ENCODE measurements at places on chromosomes 11 and 22.

GRCh38 chr11:23732026-23732425 is 764.8 kb upstream of the LUZP2 start:
- DNase-seq: peak; percentile 8

DNA sequence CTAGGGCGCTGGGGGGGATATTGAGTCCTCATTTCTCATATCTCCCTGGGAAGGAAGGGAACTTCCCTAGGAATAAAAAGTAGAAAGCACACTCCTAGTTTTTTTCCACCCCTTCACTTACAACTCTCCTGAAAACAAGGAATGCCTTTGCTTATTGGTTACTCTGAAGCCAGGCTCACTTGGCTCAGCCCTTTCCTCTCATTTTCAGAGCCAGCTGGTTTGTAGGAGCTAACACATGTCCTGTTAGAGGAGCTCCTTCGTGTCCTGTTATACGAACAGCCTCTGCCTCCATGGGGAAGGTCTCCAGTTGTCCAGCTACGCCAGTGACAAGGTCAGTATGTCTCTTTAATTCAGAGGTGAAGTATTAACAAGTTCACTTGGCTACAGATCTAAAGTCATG is 17.6 kb downstream of the ALKBH8 start:
- DNase-seq: no peak

GRCh38 chr11:12692229-12693075 is 18.2 kb downstream of the TEAD1 start:
- peak; percentile 83 for DNase-seq

GRCh38 chr11:111395081-111395480 is 16.0 kb upstream of the POU2AF1 start:
- no peak for DNase-seq

GRCh38 chr11:47979378-47980087 is 826 bp upstream of the PTPRJ start:
- DNase-seq: no peak

GRCh38 chr22:17257121-17258001 is 38.1 kb upstream of the ADA2 start:
- DNase-seq: no peak

- DNase-seq: peak; percentile 55
Measured at GRCh38 chr11:5380740-5381342, 2.8 kb upstream of the OR51M1 start.

- peak; percentile 15 for DNase-seq
Measured at GRCh38 chr11:8219257-8220021, 44.2 kb downstream of the LMO1 start.

DNA sequence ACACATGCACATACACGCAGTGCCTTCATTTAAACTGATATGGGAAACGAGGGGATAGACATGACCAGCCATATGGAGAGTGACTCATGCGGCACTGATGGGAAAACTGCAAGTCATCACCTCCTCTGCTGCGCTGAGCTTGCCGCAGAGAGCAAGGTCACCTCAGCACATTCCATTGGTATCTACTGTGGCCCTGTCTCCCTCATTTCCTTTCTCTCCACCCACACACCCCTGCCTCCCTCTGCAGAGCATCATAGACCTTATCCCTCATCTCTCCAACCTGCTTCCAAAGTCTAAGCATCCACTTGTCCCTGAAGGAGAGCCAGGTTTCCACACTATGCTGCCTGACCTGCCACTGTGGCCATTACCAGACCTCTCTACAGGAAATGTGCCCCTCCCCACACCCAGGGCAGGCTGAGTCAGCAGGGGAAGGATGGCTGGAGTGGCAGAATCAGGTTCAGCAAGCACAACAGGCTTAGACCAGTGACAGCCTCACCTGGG is 116.9 kb upstream of the SNX19 start:
- DNase-seq: peak; percentile 88

DNA sequence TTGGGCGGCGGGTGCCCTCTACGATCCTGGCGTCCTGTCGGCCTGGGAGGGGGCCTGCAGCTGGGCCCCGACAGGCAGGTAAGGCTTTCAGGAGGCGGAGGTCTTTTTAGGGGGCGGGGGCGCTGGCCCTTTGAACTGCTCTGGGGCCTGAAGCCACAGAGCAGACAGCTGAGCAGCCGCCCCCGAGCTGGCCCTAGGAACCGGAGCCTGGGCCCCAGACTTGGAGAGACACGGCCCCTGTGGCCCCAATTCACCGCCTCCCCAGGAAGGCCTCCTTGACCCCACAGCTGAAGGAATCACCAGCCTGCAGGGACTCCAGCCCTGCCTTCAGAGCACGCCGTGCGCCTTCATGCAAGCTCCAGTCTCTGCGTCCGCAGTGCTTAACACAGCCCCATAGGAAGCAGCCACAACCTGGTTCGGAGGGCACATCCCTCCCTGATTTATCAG is 618 bp upstream of the CERK start:
- no peak for DNase-seq

GRCh38 chr11:72826191-72826941 is 12.2 kb downstream of the ATG16L2 start:
- DNase-seq: no peak

GRCh38 chr22:29370537-29370936 is 17.8 kb downstream of the AP1B1 start:
- no peak for DNase-seq

DNA sequence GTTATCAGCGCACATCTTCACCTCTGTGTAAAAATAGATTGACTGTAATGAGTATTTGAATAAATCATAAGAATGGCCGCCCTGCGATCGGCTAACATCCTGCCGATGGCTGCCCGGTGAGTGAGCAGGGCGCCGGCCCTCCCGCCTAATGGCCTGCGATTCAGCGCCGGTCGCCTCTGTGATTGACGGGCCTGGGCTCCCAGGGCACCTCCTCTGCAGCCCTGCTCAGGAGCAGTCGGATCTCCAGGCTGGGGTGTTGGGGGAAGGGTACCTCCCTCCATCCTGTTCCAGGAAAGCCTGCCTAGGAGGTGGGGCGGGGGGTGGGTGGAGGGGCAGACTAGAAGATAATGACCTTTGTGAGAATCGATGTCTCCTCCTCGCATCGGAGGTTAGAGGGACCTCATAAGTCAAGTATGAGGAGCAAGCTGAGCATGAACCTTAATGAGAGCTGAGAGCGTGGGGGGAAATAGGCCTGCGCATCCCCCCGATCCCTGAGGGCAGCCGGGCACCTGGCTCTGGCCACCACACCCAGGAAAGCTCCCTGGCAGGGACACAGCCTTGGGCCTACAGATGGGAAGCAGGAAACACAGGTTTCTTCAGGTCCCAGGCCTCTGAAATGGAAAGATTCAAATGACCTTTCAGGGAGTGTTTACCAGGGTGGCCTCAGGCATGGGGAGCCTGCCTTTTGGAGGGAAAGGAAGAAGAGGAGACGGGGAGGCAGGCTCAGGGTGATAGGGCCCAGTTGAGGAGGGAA is 71.7 kb downstream of the PKNOX2 start:
- DNase-seq: no peak

DNA sequence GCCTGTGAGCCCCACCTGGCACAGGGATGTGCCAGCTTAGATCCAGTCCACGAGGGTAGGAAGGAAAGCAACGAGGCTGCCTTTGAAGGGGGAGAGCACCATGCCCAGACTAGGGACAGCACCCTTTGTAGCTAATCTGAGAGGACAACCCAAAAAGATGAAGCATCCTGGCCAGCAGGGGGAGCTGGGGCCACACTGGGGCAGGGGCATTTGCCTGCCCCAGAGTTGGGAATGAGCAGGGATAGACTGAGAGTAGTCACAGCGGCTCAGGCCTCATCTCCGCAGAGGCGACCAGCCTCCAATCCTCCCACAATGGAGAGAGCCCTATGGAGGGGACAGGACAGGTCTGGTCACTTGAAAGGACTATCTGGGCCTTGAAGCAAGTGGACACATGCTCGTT is 16.4 kb downstream of the LMO1 start:
- DNase-seq: no peak

- DNase-seq: no peak
Measured at GRCh38 chr11:83475760-83476159, 189.6 kb upstream of the CCDC90B start.

GRCh38 chr11:78149646-78150045 is 10.2 kb upstream of the ALG8 start:
- DNase-seq: peak; percentile 47

DNA sequence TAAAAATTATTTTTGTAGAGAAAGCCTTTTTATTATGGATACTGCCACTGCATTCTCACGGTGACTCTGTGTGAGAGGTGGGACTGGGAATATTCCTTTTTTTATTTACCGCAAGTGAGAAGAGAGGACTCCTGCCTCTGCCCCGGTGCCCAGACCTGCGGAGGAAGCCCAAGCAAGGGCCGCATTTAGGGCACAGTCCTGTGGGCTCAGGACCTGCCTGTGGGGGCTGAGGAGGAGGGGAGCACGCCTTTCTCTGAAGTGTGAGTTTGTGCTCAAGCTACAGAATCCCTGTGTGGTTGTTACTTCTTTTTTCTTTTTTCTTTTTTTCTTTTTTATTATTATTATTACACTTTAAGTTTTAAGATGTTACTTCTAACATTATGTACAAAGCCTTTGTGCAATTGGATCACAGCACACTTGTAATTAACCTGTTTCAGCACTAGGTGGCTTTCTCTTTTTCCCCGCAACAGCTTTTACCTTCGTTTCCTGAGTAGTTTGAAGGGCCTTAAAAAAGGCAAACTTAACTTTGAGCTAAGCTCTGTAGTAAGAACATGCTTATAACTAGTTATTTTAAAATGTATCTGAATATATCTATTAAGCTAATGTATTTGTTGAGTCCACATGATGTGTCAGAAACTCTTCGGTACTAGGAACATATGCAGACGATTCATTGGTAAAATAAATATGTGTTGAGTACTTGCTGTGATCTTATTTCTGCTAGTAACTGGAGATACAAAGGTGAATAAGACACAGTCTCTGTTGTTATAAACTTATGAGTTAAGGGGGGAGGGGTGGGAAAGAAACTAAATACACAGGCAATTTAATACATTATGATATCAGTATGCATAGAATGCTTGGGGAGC is 18.3 kb downstream of the AMOTL1 start:
- DNase-seq: no peak

GRCh38 chr11:12043959-12044791 is 35.7 kb upstream of the DKK3 start:
- peak; percentile 94 for DNase-seq

- DNase-seq: no peak
Measured at GRCh38 chr11:37456746-37457145, 858.7 kb upstream of the RAG2 start.

GRCh38 chr22:44782363-44782963 is 30.1 kb downstream of the ARHGAP8 start:
- DNase-seq: no peak

DNA sequence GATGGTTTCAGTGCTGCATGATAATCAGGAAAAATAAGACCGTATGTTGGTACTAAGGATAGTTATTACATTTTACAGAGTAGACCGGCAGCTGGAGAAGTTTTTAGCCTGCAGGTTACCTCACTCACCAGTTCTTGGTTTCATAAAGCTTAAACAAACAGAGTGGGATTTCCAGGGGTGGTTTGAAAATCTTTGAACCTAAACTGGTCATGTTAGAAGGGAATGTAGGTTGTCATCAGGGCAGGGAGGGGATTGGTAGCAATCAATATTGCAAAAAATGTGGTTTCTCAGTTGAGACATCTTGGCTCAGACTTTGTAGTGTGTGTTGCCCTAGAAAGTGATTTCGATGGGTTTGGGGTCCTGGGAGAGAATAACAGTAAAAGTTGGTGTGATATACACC is 17.5 kb downstream of the EXT2 start:
- DNase-seq: no peak

Data from AG04450 (cell line).